ENCODE measurements at places on chromosomes 2 and 18.

GRCh38 chr2:238336151-238336550 lies 15.8 kb downstream of the TRAF3IP1 start:
- DNase-seq: no peak

DNA sequence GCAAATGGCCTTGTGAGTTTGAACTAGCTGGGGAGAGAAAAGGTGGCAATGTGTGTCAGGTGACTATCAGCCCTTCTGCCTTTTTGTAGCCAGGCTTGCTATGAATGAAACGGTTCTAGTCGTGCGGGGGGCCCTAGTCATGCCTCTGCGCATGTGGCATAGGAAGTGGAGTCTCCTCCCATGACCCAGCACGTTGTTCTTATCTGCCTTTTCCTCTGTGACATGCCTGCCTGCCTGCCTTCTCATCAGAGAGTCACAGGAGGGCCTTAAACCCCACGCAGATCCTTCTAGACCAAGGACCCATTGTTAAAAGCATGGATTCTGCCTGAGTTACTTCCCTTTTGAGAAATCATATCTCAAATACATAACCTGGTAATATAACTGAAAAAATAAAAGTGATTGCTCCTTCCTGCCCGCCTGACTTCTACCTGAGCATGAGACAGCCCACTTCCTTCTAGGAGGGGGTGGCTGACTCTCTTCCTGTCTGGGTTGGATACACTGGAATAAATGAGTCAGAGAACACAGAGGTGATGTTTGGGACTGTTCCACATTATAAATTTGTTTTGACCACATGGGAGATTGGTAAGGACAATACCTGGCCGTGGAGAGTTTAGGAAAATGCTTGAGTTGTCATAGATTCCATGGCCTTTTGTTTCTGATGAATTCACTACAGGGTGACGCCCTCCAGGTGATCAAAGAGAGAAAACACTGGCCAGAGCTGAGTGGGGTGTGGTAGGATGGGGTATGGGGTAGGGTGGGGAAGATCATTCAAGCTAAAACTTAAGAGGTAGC lies 49.8 kb downstream of the FBLN7 start:
- DNase-seq: no peak

DNA sequence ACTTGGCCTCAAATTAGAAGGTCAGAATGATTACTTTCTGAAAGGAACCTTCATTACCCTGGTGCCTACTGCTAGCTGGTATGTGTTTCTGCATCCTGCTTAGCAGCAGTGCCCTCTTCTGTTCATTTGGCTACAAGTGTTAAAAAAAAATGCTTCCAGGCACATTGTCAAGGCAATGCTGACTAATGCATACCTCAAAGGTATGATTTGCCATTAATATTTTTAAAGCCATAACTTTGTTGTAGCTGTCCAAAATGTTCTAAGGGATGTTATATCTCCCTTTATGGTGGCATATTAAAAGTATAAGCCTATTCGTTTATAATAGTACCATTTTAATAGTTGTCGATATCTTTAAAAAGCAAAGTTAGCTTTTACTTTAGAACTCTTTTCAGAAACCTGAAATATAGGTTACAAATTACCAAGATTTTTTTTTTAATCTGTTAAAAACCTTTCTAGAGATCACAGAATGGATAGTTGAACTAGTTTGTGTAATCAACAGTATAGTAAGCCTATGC lies 52.0 kb upstream of the FAM171B start:
- DNase-seq: peak; percentile 41

DNA sequence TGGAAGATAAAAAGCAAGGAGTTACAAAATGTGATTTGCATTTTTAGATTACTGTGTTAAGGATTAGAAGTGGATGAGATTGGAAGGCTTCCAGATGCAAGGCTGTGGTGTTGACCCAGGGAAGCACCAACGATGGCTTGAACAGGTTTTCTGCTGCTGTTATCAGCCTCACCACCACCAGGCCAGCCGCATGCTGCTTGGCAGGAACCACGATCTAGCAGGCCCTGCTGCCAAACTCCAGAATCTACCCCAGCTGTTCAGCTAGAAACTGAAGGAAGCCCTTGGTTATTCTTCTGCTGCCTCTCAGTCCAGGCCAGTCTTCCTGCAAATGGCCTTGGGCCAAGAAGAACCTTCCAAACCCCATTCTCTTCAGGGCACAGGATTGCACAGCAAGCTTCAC lies 133.9 kb downstream of the MTCL1 start:
- peak; percentile 60 for DNase-seq

- no peak for DNase-seq
Observed at GRCh38 chr18:63511285-63511684, 30.9 kb upstream of the SERPINB12 start.

- no peak for DNase-seq
Observed at GRCh38 chr2:226310146-226310545, 489.5 kb downstream of the IRS1 start.

DNA sequence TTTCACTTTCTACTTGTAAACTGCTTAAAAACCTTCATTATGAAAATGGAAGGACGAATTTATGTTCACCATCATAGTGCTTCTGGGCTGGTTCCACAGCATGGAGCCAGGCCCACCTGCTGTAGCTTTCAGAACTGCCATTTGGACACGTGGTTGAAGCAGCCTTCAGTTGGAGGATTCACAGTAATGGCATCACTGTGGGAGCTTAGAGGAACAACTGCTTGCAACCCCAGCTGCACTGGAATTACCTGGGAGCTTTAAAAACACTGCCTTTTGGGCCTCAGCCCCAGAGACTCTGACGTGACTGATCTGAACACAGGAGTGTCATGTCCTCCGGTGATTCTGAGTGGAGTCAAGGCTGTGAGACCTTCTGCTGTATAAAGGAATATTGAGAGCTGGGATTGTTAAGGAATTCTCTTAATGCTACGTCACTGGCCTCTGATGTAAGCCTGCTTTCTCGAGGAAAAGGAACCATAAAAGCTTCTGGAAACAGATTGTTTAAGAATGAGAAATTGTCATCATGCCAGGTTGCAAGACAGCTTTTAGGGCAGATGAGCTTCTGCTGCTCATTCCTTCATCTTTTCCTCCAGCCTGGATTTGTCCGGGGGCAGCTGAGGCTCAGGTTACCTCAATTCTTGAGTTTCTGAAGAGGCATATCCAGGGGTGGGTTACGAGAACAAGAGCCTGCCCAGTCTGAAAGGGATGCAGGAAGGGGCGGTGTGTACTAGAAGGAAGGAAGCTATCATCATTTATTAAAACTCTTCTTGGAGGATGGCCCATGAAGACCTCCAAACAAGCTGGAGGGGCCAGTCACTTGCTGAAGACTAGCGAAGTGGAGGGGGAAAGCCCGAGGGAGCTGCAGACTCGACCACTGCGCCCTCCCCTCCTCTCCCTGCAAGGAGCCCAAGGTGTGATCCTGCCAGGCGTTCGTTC lies 1.3 kb upstream of the IL1R1 start:
- peak; percentile 58 for DNase-seq

- DNase-seq: no peak
Observed at GRCh38 chr2:14235667-14236066, 396.9 kb upstream of the LRATD1 start.

DNA sequence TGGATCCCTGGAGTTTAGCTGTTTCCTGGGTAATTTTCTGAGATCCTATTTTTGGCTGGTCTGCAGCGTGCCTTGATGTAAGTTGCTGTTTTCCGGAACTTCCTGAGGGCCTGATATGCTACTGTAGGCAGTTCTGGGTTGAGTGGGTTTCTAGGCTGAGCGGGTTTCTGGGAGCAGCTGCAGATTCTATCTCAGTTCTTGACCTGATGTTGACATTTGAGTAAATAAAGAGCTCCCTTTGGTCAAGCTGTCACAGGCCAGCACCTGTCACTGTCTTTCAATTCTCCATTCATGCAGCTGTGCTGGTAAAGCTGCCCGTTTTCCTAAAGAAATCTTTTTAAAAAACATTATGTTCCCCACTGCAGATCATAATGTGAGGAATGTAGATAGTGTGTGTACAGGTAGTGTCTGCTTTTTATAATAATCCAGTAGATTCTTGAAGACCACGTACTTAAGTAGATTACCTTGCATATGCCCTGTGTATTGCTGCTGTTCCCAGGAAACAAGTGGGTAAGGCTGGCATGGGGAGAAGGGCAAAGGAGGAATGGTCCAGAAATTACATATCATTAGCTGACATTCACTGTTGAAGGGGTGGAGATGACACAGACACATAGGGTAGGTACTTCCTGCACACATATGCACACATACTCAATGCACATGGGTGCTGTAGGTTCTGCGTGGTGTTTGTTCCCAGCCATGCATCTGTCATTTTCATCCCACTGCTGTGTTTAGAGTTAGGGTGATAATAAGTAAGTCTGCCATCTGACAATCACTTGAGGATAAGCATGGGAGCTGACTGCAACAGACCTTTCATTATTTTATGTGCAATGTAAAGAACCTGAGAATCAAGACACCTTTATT lies 25.9 kb downstream of the CD28 start:
- peak; percentile 65 for DNase-seq
